Stimulated activated CD4-positive, alpha-beta T cell treated with anti-CD3 and anti-CD28 coated beads, Interleukin-4, amount 100 ng/mL, for 1 hour (primary cell): ENCODE measurements at places on chromosomes 3 and 15.

DNA sequence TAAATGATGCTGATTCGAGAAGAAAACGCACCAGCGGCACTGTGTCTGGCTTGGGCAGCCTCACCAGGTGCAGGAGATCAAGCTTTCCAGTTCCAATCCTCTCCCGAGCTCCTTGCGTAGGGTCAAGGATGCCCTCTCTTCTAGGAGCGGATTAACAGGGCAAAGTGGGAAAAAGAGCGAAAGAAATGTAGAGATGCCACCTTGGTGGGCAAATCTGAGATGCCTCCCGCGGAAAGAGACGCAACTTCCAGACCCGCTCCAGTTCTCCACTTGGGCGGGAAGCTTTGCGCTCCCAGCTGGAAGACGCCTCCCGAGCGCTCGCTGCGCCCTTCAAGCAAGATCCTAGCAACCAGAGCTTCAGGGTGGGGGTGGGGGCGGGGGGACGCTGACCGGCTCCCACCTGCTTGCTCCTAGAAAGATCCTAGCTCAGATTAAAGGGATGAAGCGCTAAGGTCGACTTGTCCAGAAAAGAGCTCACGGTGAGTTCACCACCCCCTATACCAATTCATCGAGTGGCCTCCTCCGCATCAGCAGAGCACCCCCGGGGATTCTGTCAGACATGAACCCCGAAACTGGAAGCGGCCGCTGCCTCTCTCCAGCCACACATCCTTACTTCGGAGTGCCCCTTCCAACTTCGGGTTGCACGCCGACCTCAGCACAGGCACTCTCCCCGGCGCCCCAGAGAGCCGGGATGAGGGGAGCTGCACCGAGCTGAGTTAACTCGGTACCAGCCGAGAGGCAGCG, 769 bp downstream of the TAFA4 start:
- DNase-seq, result no peak

DNA sequence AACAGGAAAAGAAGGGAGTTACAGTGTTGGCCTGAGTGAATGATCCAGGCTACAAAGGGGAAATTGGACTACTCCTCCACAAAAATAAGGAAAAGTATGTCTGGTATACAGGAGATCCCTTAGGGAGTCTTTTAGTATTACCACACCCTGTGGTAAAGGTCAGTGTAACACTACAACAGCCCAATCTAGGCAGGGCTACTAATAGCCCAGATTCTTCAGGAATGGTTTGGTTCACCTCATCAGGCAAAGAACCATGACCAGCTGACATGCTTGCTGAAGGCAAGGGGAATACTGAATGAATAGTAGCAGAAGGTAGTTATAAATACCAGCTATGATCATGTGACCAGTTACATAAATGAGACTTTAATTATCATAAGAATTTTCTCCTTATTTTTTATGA, 372.6 kb upstream of the ATP11B start:
- DNase-seq, result no peak

DNA sequence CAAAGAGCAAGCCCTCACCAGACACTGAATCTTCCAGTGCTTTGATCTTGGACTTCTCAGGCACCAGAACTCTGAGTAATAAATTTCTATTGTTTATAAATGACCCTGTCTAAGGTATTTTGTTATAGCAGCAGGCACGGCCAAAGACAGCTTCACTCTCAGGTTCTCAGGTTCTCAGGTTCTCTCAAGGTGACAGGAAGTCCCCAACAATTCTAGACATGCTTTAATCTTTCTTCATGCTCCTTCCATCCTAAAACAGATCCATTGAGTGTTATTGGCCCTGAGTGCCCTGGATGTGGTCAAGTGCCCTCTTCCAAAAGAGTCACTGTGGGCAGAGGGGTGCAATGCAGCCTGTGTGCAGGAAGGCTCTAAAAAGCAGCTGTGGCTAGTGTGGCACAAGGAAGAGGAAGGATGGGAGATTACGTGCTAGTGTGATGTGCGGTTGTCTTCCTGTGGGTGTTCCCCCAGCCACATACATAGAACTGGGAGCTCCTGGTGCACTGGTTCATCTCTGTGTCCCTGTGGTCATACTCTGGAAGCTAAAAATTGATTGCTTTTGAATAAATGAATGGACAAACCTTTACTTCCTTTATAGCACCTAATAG, 11.0 kb upstream of the RAB7A start:
- DNase-seq, result no peak

DNA sequence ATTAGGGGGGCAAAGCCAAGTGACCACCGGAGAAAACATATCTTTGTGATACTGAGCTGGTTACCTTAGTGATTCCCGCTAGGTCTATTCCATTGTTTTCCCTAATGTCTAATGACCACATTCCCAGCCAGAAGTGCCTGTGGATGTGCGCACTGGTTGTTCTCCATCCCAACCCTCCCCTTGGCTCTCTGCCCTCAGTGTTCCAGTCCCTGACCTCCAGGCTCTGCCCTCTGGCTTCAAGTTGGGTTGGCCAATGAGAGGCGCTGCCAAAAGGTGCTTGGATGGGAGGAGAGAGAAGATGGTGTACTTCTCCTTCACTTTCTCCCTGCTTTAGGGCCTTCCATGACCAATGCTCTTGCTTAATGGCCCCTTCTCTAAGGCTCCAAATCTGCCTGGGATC, 2.4 kb downstream of the COLQ start:
- no peak for DNase-seq

DNA sequence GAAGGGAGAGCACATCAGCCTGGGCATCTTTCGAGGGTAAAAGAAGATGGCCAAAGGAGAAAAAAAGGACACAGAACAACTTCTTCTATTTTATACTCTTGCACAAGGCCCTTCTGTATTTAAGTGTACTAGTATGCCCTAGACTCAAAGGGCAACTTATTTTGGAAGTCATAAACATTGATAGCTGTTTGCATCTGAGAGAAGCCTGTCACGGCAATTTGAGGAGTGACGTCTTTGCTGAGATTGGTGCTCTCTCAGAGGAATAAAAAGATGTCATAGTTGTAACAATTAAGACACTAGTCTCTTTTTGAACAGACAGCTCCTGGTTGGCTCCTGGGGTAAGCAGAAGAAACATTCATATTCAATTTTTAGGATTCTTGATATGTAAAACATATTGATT, 260.4 kb upstream of the TTC14 start:
- no peak for DNase-seq

DNA sequence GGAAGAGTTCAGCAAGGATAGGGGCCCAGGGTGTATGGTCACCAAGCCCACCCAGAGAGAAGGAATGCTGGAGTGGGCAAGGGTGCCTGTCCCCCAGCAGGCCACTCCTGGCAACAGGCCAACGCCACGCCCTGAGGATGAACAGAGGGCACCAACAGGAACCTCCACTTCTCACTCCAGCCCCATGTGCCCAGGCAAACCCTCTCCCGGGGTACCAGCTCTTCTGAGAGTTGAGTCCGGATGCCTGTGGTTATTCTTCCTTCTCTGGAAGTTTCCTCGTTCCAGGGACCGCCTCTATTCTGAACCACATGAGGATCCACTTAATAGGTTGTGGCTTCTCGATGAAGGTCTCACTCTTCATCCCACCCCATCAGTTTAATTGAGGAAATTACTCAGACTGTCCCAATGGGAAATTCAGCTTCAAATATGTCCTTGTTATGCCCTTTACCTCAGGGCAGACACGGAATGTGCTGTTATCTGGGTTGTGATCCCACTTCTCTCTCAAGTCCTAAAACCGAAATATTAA, 114.3 kb downstream of the LIPC start:
- DNase-seq, result no peak
